ENCODE measurements at places on chromosomes 16 and 17.

- no peak for DNase-seq
These were observed 52.1 kb upstream of the BPTF start for GRCh38 chr17:67773246-67773645.

DNA sequence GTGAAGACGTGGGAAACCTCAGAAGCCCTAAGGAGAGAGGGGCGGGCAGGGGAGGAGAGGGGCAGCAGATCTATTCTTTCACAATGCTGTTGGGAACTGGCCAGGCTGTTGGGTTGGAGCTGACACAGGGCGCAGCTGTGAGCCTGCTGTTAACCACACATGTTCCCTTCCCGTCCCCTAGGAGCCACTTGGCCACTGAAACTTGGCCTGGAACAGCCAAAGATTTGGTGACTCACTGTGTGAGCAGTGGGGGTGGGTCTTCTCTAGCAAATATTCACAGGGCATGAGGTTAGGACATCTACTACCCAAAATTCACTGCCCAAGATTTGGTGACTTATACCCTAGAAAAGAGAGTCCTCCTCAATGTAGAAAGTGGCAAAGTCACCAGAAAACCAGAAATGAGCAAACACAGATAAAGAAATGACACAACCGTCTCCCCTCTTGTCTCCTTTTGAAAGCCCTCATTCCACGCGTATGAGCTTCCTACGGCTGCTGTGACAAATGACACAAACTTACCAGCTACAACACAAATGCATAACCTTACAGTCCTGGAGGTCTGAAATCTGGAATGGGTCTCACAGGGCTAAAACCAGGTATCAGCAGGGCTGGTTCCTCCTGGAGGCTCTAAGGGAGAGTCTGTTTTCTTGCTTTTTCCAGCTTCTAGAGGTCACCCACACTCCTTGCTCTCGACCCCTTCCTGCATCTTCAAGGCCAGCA, 6.3 kb downstream of the TBC1D16 start:
- DNase-seq, result peak; percentile 93

GRCh38 chr16:90020260-90020837, 1.1 kb upstream of the DBNDD1 start:
- no peak for DNase-seq

DNA sequence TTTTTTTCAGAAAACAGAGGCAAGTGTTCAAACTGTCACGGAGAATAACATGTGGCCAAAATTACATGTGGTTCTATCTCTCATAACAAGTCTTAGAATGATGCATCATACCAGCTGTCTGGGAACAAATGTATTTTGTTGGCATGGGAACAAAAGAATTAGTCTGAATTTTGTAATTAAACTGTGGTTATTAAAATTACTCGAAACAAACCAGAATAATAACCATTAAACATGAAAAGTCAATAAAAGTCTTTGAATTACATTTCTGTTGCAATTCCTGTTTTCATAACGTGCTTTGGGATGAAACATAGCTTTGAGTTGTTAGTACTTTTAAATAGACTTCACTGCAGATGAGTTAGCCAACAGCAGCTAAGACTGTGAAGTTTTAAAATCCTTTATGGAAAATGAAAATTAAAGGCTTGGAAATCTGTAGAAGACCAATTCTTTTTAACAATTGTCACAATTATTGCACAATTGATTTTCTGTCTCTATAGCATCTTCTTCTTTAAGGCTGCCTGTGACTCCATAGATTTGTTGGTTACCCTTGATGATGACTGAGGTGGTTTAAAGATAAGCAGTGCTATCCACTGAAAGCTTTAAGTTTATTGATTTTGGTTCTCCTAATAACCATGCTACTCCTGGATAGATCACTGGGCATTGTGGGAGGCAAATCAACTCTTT, 117.9 kb upstream of the AXIN2 start:
- no peak for DNase-seq

GRCh38 chr17:77498091-77498741, 357.4 kb downstream of the SEC14L1 start:
- DNase-seq, result peak; percentile 47

- DNase-seq, result no peak
These were observed 1.6 kb downstream of the HBA1 start for GRCh38 chr16:177981-178667.

DNA sequence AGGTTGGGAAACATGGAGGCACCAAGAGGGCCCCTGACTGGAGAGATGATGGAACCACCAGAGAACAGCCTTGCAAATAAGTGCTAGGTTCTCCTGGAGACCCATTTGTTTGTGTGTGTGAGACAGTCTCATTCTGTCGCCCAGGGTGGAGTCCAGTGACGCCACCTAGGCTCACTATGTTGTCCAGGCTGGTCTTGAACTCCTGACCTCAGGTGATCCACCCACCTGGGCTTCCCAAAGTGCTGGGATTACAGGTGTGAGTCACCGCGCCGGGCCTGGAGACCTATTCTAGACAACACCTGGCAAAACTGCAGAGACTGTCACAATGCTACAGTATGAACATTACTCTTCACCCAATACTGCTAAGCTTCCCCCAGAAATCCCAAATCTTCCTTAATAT, 1.5 kb downstream of the NPLOC4 start:
- no peak for DNase-seq

DNA sequence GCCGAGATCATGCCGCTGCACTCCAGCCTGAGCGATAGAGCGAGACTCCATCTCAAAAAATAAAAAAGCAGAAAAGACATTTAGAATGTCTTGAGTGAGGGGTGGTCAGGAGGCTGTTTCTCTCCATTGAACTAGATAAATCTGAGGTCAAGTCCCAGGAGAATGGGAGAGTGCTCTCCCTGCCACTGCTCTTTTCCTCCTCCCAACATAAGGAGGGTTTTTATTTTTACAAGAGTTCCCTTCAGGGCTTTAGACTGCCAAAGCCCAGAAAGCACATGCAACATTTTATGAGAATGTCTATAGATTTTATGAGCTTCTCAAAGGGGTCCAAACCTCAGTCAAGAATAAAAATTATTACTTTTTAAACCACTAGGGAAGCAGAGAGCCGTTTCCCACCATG, 1.6 kb downstream of the RND2 start:
- no peak for DNase-seq

DNA sequence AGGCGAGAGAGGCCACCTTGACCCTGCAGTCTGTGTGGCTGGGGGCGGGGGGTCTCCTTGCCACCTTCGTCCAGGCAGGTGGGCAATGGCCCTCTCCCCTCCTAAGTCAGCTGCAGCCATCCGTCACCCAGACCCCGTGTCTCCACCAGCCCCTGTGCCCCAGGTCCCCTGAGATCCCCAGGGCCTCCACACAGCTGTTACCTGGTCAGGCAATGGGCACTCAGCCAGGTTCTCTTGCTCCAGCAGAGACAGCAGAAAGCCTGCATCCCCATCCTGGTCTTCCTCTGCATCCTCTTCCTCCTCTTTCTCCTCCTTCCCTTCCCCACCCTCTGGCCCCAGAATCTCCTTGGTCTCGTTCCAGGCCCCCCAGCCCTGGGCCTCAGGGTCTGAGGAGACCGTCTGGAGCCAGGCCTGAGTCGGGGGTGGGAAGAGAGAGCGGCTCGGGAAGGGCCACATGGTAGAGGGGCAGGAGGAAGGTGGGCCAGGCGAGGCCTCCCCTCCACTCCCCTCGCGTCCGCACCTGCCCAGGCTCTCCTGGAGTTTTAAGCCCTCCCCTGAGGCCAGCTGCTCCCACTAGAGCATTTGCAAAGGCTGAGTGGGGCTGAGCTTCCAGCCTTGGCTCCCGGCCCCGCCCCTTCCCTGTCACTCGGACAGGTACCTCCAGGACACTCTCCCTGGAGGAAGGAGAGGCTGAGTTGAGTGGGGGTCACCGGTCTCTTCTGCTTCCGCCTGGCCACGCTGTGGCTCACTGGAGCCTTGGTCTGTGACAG, at the start of gene PABPN1L:
Gene PABPN1L (minus strand): TSS at position 510 of the 770 bp plus-strand sequence. CDS start 54 bp downstream, at position 456.
- no peak for DNase-seq

DNA sequence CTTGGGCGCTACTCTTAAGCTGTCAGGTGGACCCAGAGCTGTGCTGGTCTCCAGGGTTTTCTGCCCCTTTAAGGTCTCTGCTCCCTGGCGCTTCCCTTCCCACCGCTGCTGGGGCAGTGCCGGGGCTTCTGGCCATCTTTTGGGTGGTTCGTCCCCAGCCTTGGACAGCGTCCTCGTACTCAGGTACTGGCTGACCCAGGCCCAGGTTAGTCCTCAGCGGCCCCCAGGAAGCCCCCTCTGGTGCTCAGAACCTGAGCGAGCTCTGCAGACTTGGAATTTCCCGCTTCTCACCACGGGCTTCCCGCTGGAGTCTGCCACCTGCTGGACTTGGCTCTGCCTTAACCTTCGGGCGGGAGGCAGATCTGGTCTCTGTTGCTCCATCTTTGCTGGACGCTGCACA, 94.1 kb upstream of the ZNF750 start:
- DNase-seq, result peak; percentile 84

GRCh38 chr17:49522357-49522890, 27.3 kb downstream of the NGFR start:
- peak; percentile 68 for DNase-seq

- no peak for DNase-seq
These were observed 16.3 kb upstream of the CDH15 start for GRCh38 chr16:89155184-89155679.

- DNase-seq, result no peak
These were observed 30.3 kb downstream of the B4GALNT2 start for GRCh38 chr17:49162866-49163265.

DNA sequence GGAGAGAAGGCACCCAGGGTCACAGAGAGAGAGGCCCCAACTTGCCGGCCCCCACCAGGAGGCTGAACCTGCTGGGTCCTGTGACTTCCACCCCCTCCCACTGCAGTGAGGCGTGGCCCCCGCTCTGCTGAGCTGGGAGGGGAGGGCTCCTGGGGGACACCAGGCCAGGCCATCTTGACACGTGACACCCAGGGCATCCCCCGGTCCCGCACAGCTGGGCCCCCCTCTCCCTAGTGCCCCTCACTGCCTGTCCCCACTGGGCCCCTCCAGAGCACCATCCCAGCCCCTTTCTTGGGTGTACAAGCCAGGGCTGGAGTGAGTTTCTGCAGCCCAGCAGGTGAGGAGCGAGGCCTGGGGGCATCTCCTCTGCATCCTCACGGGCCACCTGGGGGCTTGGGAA, 12.4 kb downstream of the UBALD1 start:
- no peak for DNase-seq

- DNase-seq, result peak; percentile 65
These were observed 46.8 kb downstream of the RNF112 start for GRCh38 chr17:19457830-19458271.

- no peak for DNase-seq
These were observed 1.6 kb downstream of the HIC1 start for GRCh38 chr17:2056206-2057174.

- DNase-seq, result no peak
These were observed 249.6 kb downstream of the ENGASE start for GRCh38 chr17:79324194-79324593.

DNA sequence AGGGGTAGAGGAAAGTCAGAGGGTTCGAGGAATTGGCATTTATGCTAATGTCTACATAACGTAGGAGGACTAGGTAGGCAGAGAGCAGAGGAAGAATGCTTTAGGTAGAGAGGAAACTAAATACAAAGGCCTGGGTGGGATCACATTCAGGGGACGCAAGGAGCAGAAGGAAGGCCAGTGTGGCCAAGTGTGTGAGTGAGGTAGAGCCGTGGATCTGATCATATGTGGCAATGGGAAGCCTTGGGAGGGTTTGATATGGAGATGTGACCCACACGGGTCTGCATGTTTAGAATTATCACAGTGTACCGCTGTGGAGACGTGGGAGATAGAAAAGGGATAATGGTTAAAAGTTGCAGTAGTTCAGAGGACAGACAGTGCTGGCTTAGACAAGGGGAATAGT, 43.1 kb downstream of the HLF start:
- DNase-seq, result no peak

GRCh38 chr16:86205521-86206245, 304.6 kb upstream of the FOXF1 start:
- peak; percentile 47 for DNase-seq

- DNase-seq, result no peak
These were observed 34.4 kb downstream of the HNF1B start for GRCh38 chr17:37710344-37710886.

GRCh38 chr17:15239491-15239890, 25.6 kb downstream of the PMP22 start:
- DNase-seq, result no peak

GRCh38 chr16:1790611-1791255, 2.8 kb downstream of the IGFALS start:
- no peak for DNase-seq

DNA sequence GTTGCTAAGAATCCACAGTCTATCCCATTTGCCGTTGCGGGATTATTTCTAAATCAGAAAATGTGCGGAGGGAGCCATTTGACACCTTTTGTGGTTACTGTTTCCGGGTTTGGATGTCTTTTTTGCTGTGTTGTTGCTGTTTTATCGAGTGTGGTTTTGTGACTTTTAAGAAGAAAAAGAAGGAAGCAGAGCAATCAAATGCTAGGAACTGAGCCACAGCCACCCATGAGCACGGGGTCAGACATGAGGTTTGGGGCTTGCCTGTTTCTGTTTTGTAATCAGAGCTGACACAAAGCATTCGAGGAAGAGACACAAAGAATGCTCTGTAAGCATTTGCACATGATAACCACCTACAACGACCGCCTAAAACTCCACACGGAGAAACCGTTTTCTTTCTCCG, 53.1 kb upstream of the CHMP6 start:
- no peak for DNase-seq

- no peak for DNase-seq
These were observed 41.2 kb upstream of the NDRG4 start for GRCh38 chr16:58458606-58459343.

- no peak for DNase-seq
These were observed 69.8 kb downstream of the METRNL start for GRCh38 chr17:83149029-83149725.

GRCh38 chr17:78619334-78619733, 42.1 kb upstream of the DNAH17 start:
- no peak for DNase-seq

GRCh38 chr17:34375426-34375997, 12.5 kb upstream of the CCL1 start:
- DNase-seq, result peak; percentile 35

All from mesenteric fat pad (tissue), 1 donor.